ENCODE measurements at places on chromosomes 3 and 15. TPM values are rescaled to one million over a fixed set of nuclear protein-coding genes. Genes with fewer than 3 reads are reported as not detected.

- DNase-seq = peak; percentile 57
Measured at GRCh38 chr3:190012314-190012782, 108.3 kb downstream of the P3H2 start.

GRCh38 chr3:87997966-87998365, 60.8 kb downstream of the CGGBP1 start:
- DNase-seq = no peak

GRCh38 chr3:14278799-14279625, 100.4 kb downstream of the LSM3 start:
- no peak for DNase-seq

DNA sequence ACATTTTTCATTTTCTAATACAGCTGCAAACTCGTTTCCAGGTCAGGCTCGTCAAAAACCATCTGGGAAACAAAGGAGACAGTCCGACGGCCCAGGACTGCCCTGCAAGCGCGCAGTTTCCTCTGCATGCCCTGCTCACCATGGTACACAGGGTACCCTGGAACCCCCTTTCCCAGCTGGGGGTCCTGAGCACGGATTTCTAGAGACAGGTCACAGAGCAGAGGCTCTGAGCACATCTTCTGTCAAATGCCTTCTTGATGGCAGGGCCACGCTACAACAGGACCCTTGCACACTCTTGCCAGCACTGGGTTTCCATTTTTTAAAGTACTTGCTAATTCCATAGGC, 8.1 kb downstream of the ZXDC start:
- DNase-seq = no peak

DNA sequence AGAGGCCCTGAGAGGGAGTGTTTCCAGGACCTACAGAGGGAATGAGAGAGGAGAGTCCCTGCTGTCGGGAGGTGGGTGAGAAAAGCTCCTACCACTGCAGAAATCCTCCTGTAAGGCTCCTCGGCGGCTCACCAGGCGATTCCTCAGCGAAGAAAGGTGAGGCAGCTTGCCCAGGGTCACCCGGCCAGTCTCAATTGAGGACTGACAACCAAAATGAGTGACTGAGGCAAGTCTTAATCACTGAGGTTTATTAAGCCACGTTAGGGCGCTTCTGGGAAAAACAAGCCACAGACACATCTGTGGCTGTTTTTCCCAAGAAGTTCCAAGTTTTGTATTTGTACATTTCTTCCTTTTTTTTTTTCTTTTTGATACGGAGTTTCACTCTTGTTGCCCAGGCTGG, 48.5 kb downstream of the ZDHHC19 start:
- no peak for DNase-seq

IGSF11 gene
- 1.0 TPM for polyA plus RNA-seq

IREB2 gene
- 22.7 TPM for polyA plus RNA-seq

SNTN gene
- polyA plus RNA-seq = not detected

SYNM gene
- 9.7 TPM for polyA plus RNA-seq

GABRR3 gene
- not detected for polyA plus RNA-seq

NMB gene
- 15.4 TPM for polyA plus RNA-seq

RETNLB gene
- polyA plus RNA-seq = not detected

CDCP1 gene
- polyA plus RNA-seq = 4.8 TPM

MEX3B gene
- 4.8 TPM for polyA plus RNA-seq

POLQ gene
- polyA plus RNA-seq = 1.3 TPM

SPATA12 gene
- polyA plus RNA-seq = 1.2 TPM
